ENCODE measurements at places on chromosomes 7 and 10.
A peak's percentile ranks its signal among the peaks of the same experiment; 100 is the strongest.

DNA sequence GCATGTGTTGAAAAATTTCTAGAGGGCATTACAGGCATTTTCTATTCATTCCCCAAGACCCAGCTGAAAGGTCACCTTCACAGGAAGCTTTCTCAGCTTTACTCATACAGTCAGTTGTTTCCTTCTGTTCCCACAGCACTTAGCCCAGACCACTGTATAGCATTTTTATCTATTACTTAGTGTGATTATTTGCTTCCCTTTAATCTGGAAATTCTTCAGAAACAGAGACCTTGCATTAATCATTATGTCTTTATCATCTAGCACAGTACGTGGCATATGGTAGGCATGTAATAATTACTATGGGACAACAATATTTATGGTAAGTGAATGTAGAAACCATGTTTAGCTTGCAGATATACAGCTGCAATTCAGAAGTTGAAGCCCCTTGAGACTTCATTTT, 38.2 kb upstream of the CDK6 start:
- no peak for DNase-seq

GRCh38 chr10:72334825-72335393, 19.8 kb downstream of the DNAJB12 start:
- peak; percentile 73 for DNase-seq

DNA sequence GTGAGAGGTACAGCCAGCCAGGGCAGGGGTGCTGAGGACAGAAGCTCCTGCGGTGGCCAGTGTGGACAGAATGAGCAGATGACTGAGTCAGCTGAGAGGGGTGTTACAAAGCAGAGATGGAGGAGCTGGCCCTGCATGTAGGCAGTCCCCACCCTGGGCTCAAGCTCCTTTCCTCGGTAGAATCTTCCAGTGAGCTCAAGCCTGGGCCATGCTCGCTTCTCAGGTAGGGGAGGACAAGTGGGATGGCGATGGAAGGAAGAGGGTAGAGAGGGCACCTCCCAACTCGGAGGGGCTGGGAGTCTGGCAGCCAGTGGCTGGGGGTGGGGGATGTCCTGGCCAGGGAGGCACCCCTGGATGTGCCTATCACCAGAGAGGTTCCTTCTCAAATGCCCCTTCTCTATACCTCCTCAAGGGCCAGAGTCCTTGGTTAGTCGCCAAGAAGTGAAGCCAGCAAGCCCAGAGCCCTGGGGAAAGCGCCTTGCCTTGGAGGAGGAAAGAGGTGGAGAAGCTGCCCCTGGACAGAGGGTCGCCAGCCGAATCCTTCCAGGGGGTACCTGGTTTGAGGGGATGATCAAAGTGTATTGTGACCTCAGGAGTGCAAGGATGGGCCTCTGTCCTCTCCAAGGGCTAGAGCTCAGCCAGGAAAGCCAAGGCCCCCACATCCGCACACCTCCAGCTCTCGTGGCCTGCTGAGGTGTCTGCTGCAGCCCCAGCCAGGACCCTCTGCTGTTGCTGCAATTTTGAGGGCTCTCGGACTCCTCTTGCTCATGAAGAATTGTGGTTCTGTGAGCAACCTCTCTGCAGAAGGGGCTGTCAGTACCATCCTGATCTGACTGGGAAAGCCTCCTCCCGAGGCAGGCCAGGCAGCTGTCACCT, 88.6 kb upstream of the MACROH2A2 start:
- no peak for DNase-seq

GRCh38 chr7:141945356-141945755, 1.4 kb downstream of the CLEC5A start:
- DNase-seq: no peak

DNA sequence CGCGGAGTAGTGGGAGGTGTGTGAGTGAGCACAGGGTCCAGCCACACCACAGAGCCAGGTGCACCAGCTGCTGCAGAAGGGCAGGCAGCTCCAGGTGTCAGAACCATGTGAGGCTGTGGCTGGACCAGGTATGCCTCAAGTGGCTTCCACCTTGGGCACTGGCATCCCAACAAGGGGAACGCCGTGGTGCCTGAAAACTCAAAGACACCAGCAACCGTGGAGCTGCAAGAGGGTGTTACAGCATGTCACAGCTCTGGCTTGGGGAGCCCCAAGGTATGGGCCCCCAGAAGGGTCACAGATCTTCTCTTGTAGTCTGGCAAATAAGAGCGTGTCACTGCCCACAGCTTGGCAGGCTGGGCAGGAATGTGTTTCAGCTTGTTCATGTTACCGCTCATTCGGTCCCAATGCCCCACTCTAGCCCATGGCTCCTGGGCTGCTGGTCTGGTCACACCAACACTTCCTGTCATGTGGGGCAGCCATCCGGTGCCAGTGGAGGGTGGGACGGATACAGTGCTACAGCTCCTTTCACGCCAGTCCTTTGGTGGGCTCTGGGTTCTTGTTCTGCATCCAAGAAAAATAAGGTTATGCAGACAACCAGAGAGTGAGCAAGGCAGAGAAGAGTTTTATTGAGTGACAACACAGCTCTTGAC, 29.8 kb downstream of the STRA8 start:
- no peak for DNase-seq

All from CD4-positive, alpha-beta T cell treated with Interleukin-2 at 100 ng/mL for 4 hours (primary cell).